ENCODE measurements at places on chromosomes 13 and 19.
A peak's percentile ranks its signal among the peaks of the same experiment; 100 is the strongest.

DNA sequence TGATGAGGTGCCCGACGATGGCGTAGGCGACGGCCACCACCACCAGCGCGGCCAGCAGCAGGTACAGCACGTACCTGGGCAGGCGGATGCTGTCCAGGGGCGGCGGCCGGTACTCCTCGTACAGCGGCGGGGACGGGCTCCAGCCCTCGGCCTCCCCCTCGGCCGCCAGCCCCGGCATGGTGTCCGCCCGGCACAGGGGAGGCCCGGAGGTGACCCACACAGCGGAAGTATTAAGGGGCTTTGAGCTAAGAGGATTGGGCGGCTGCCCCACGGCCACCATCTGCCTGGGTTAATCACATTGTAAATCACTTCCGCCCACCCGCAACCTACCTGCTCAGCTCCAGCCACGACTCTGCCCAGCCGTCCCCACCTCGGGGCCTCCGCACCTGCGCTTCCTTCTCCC, at the start of gene SMIM44:
Gene SMIM44, minus strand, starts transcription at position 216 of the 403 bp plus-strand sequence. Its CDS starts 38 bp downstream, at position 178.
- no peak for DNase-seq

DNA sequence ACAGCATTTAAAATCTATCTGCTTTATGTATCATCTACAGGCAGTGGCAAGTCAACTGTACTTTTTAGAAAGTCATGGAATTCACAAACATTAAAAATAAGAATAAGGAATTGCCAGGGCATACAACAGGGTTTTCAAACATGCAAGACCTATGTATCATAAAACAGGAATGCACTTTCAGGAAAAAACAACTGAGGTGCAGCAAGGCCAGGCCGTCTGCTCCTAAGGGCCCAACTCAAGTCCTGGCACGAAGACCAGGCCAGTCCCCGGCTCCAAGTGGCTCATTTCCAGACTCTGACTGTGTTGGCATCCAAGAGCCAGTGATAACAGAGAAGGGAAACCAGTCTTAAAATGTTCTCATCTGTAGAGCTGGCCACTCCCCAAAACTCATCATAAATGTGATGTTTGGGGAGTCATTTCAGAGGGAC, 7.1 kb downstream of the RFX2 start:
- DNase-seq: no peak

DNA sequence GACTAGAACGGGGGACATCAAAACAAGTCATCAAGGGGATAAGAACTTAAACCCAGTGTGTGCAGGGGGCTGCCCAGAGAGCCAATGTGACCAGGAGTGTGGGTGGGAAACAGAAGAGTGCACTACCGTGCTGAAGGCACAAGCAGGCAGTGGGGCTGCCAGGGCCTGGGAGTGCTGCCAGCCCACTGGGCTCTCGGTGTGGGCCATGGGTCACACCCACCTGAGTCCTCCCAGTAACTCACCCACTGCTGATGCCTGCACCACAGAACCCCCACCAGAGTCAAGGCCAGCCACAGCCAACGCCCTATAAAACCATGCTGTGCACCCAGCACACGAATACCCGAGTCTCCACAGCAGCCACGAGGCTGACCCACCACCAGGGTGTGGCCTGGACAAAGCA, 8.5 kb downstream of the MED26 start:
- no peak for DNase-seq

- no peak for DNase-seq
These were observed 2.1 kb upstream of the B9D2 start for GRCh38 chr19:41366089-41366488.

DNA sequence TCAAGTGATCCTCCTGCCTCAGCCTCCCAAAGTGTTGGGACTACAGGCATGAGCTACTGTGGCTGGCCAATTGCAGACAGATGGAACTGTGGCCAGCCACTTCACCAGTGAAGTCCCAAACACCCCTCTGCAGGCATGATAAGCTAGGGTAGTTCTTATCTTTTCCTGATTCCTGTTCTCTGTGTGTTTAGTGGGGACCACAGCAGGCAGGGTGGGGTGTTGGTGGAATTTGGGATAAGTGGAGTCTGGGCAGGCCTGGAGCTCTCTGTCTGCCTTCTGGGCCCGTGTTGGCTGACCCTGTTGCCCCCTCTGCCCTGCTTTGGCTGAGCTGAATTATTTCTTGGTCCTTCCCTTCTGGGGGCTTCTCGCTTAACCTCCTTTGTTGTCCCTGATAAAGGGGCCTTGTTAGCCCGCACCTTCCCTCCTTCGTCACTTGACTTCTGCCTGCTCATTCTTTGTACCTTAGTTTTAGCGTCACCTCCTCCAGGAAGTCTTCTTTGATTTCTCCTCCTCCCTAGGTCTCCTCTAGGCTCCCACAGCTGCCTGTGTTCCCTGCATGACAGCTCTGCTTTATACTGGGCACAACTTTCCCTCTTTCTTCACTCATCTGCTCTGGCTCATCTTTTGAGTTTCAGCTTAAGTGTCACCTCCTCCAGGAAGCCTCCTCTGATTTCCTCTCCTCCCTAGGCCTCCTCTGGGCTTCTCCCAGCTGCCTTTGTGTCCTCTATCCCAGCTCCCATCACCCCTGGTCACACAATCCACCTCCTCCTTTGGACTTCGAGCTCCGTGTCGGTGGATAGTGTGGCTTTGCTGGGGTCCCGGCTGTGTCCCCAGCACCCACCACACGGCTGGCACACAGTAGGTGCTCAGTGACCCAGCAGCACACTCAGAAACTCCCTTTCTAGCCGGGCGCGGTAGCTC, 1.7 kb upstream of the NCLN start:
- no peak for DNase-seq

DNA sequence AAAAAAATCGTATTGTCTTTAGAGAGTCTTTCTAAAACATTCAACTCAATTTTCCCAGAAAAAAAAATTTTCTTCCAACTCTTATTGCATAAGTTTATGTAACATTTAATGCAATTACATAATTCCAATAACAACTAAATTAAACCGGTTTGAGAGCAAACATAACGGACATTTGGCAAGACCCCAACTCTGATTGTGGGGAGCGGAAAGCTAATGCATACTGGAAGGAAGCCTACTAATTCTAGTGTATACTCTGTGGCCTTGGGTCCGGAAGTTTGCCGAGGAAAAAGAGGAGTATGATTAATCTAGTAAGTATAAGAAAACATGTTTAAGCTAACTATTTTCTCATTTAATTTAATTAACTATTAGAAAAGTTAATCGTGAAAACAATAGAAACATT, 21.3 kb upstream of the MIR17HG start:
- no peak for DNase-seq

GRCh38 chr19:48368936-48369335, 4.8 kb downstream of the SYNGR4 start:
- DNase-seq: no peak

- no peak for DNase-seq
These were observed 2.5 kb downstream of the PDS5B start for GRCh38 chr13:32588736-32589135.

DNA sequence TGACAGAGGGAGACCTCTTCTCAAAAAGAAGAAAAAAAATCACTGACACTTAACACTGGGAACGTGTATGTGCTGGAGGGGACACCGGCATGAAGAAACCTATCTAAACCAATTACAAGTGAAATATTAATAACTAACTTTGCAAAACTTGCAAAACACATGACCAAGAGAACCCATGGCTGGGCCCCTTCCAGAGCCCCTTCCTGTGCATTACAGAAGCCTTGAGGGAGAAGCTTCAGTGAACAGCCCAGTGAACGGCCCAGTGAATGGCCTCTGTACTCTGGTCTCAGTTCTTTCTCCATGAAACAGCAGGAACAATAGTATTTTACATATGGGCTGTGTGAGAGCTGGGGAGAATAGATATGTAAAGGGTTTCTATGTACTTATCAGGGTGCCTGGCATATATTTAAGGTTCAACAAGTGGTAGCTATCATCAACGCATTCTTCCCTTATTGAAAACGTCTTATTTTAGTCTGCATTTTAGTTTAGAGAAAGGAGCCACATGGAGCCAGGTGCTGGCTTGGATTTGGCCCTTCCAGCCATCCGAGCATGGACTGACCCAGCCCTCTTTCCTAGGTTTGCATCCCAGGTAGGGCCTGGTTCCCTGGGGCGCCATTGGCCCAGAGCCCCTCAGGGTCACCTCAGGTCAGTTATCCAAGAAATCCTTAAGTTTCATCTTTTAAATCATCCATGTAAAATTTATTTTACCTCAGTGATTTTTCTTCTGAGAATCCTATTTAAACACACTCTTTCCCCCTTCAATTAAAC, 54.5 kb downstream of the CCDC70 start:
- DNase-seq: peak; percentile 61

GRCh38 chr13:43428545-43429296, 358.1 kb downstream of the ENOX1 start:
- no peak for DNase-seq

- no peak for DNase-seq
These were observed 35.4 kb downstream of the KL start for GRCh38 chr13:33051632-33052031.

- no peak for DNase-seq
These were observed 20.1 kb upstream of the NDUFS7 start for GRCh38 chr19:1363599-1363998.

GRCh38 chr13:95060014-95060519, 241.2 kb downstream of the ABCC4 start:
- DNase-seq: no peak

DNA sequence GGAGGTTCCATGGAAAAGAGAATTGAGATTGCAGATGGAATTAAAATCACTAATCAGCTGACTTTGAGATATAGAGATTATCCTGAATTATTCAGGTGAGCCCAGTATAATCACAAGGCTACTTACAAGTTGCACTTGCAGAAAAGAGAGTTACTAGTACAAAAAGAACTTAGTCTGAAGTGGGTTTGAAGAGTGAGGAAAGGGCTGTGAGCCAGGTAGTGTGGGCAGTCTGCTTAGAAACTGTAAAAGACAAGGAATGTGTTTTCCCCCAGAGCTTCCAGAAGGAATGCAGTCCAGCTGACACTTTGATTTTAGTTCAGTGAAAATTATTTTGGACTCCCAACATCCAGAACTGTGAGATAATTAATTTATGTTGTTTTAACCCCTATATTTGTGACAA, 285.4 kb upstream of the GPC6 start:
- no peak for DNase-seq

Measured in vagina (tissue), 2 donors.